ENCODE measurements at places on chromosomes 16 and 17.

DNA sequence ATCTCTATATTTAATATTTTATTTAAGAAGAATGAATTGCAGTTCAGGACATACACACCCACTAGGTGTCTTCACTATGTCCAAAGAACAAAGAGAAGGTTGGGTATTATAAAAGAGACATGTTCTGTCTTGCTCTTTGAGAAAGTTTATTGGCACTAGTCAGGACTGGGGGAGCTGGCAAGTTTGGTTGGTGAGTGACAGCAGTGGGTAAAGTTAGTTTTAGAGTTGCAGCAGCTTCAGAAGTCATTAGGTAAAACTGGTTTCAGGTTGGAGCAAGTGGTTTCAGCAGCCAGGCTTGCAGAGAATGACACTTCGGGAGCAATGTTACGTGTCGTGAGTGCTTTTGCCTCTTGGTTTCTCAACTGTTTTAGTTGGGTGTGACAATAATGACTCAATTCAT lies 142.2 kb upstream of the HS3ST3A1 start:
- no peak for DNase-seq
- H3K27ac ChIP-seq: no peak overlapping the region
- peaks cover 8% of the 10 kb centered on the region for H3K27me3 ChIP-seq
- H3K36me3 ChIP-seq: no peaks in the 10 kb centered on the region
- H3K4me1 ChIP-seq: no peaks in the 10 kb centered on the region

DNA sequence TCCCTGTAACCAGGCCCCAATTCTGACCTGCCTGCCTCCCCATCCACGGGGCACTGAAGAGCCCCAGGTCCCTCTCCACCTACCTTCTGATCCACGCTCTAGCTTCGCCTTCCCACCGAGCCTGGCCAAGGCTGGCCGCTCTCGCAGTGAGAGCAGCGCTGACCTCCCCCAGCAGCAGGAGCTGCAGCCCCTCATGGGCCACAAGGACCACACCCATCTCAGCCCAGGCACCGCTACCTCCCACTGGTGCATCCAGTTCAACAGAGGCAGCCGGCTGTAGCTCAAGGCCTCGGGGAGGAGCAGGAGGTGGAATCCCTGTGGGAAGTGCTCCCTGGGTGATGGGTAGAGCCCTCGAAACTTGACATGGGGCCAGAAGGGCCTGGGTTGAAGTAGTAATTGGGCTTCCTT lies 8.4 kb upstream of the PLEKHG4 start:
- no peaks in the 10 kb centered on the region for H3K27me3 ChIP-seq
- H3K36me3 ChIP-seq: peaks cover 16% of the 10 kb centered on the region
- peaks cover 3% of the 10 kb centered on the region for H3K4me1 ChIP-seq
- no peak overlapping the region for H3K4me3 ChIP-seq
- no peak for DNase-seq
- no peak overlapping the region for H3K27ac ChIP-seq

DNA sequence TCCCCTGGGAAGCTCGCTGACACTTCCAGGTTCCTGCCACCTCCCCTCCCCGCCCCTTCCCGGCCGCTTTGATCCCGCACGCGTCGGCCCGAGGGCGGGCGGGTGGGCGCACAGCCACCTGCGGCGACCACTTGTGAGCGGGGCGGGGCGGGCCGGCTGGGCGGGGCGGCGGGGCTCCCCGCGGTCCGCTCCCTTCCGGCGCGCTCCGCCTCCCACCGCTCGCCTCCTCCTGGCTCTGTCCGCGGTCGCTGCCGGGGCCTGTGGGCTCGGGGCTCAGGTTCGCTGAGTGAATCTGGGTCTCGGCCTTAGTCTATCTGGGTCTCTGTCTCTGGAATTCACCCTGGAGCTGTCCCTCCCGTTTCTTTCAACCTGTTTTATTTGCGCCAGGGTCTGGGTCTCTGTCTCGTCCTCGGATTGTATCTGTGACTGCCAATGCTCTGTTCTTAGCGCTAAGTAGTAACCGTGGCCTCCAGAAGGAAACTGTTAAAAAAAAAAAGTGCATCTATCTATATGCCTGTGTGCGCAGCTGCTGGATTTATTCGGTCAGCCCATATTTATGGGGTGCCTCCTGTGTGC lies 2.7 kb upstream of the HES7 start:
- peak overlapping the region; percentile 58 for H3K27ac ChIP-seq
- peaks cover 37% of the 10 kb centered on the region for H3K27me3 ChIP-seq
- peak overlapping the region; percentile 82 for H3K4me3 ChIP-seq
- peaks cover 50% of the 10 kb centered on the region for H3K4me1 ChIP-seq
- no peaks in the 10 kb centered on the region for H3K36me3 ChIP-seq
- DNase-seq: peak; percentile 79

GRCh38 chr16:70490261-70490660 lies 33.1 kb downstream of the COG4 start:
- H3K4me1 ChIP-seq: peaks cover 16% of the 10 kb centered on the region
- no peak overlapping the region for H3K27ac ChIP-seq
- H3K36me3 ChIP-seq: peaks cover 43% of the 10 kb centered on the region
- no peak overlapping the region for H3K4me3 ChIP-seq

- H3K36me3 ChIP-seq: peaks cover 98% of the 10 kb centered on the region
- peak; percentile 54 for DNase-seq
- peak overlapping the region; percentile 90 for H3K27ac ChIP-seq
- peaks cover 85% of the 10 kb centered on the region for H3K4me1 ChIP-seq
- H3K4me3 ChIP-seq: no peak overlapping the region
Measured at GRCh38 chr17:49817993-49818392, 29.5 kb downstream of the KAT7 start.

DNA sequence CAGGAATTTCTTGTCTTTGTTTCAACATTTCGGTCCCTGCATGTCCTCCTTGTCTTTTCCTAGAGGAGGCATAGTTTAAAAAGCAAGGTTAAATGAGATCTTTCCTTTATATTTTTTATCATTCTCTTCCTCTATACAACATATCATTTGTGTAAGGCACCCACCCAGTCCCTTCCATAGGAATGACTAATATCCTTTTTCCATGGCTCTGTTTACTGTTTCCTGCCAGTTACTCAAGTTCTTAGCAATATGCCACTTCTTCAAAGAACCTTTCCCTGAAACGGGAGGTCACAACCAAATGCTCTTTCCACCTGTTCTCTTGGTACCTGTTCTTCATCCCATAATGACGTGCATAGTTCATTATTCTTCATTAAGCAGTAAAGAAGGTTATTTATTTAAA lies 1237.1 kb upstream of the GOT2 start:
- H3K4me1 ChIP-seq: no peaks in the 10 kb centered on the region
- no peak for DNase-seq
- H3K27me3 ChIP-seq: no peaks in the 10 kb centered on the region
- no peaks in the 10 kb centered on the region for H3K36me3 ChIP-seq
- H3K4me3 ChIP-seq: no peak overlapping the region

DNA sequence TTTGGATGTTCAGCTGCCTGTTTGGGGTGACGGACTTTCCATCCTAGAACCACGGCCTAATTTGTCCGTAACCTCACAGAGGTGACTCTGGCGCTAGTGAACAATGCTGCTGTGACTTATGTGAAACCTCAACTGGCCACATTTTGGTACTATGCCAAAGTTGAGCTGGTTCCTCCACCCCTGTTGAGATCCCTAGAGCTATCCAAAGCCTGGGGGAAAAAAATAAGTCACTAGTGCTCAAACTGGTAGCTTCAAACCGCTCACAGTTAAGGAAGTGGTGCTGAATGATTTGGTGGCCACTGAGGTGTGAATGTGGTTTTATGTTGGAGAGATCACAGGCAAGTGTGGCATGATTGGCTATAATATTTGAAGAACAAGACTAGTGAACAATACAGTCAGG lies 11.3 kb upstream of the TUBG2 start:
- no peak for DNase-seq
- no peaks in the 10 kb centered on the region for H3K4me1 ChIP-seq
- peaks cover 6% of the 10 kb centered on the region for H3K27me3 ChIP-seq
- H3K36me3 ChIP-seq: no peaks in the 10 kb centered on the region
- H3K4me3 ChIP-seq: no peak overlapping the region

- peaks cover 7% of the 10 kb centered on the region for H3K4me1 ChIP-seq
- H3K27me3 ChIP-seq: no peaks in the 10 kb centered on the region
- H3K36me3 ChIP-seq: peaks cover 34% of the 10 kb centered on the region
- no peak for DNase-seq
- H3K27ac ChIP-seq: no peak overlapping the region
Measured at GRCh38 chr17:795276-795675, 13.1 kb downstream of the MRM3 start.

GRCh38 chr17:77164483-77165091 lies 23.8 kb downstream of the SEC14L1 start:
- no peak for DNase-seq
- peaks cover 50% of the 10 kb centered on the region for H3K4me1 ChIP-seq
- H3K36me3 ChIP-seq: peaks cover 61% of the 10 kb centered on the region
- no peaks in the 10 kb centered on the region for H3K27me3 ChIP-seq

DNA sequence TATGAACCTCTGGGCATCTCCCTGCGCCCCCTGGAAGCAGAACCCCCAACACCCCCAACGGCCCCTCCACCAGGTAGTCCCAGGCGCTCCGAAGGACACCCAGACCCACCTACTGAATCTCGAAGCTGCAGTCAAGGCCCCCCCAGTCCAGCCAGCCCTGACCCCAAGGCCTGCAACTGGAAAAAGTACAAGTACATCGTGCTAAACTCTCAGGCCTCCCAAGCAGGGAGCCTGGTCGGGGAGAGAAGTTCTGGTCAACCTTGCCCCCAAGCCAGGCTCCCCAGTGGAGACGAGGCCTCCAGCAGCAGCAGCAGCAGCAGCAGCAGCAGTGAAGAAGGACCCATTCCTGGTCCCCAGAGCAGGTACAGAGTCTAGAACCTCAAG lies 1.5 kb downstream of the BCL6B start:
- no peak for DNase-seq
- peaks cover 11% of the 10 kb centered on the region for H3K27me3 ChIP-seq
- H3K4me1 ChIP-seq: peaks cover 34% of the 10 kb centered on the region
- no peak overlapping the region for H3K4me3 ChIP-seq
- peak overlapping the region; percentile 22 for H3K27ac ChIP-seq

GRCh38 chr17:28956112-28956511 lies 4.8 kb upstream of the PHF12 start:
- no peak overlapping the region for H3K27ac ChIP-seq
- no peaks in the 10 kb centered on the region for H3K4me1 ChIP-seq
- DNase-seq: peak; percentile 15
- H3K4me3 ChIP-seq: no peak overlapping the region

- no peaks in the 10 kb centered on the region for H3K36me3 ChIP-seq
- H3K27me3 ChIP-seq: no peaks in the 10 kb centered on the region
- no peaks in the 10 kb centered on the region for H3K4me1 ChIP-seq
- H3K4me3 ChIP-seq: no peak overlapping the region
Measured at GRCh38 chr17:78458736-78459335, 80.4 kb downstream of the PGS1 start.

DNA sequence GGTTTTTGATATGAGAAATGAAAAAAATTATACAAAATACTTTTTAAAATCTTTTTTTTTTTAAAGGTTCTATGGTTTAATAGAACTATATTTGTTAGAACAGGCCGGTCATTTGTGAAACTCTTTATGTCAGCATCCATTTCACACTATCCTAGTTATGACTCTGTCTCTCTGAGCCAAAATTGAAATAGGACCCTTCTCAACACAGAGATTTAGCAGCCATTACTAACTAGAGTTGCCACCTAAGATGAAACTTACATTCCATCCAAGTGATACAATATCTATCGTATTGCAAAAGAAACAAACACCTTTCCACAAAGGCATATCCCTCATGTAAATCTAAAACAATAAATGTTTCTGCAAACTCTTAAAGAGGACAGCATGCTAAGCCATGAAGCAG lies 249.8 kb downstream of the CDH11 start:
- no peak overlapping the region for H3K27ac ChIP-seq
- DNase-seq: no peak
- H3K27me3 ChIP-seq: no peaks in the 10 kb centered on the region
- no peaks in the 10 kb centered on the region for H3K4me1 ChIP-seq
- no peak overlapping the region for H3K4me3 ChIP-seq
- H3K36me3 ChIP-seq: no peaks in the 10 kb centered on the region

GRCh38 chr17:42016411-42016831 lies 818 bp downstream of the DNAJC7 start:
- peaks cover 62% of the 10 kb centered on the region for H3K36me3 ChIP-seq
- no peaks in the 10 kb centered on the region for H3K27me3 ChIP-seq
- H3K4me3 ChIP-seq: peak overlapping the region; percentile 97
- DNase-seq: no peak

DNA sequence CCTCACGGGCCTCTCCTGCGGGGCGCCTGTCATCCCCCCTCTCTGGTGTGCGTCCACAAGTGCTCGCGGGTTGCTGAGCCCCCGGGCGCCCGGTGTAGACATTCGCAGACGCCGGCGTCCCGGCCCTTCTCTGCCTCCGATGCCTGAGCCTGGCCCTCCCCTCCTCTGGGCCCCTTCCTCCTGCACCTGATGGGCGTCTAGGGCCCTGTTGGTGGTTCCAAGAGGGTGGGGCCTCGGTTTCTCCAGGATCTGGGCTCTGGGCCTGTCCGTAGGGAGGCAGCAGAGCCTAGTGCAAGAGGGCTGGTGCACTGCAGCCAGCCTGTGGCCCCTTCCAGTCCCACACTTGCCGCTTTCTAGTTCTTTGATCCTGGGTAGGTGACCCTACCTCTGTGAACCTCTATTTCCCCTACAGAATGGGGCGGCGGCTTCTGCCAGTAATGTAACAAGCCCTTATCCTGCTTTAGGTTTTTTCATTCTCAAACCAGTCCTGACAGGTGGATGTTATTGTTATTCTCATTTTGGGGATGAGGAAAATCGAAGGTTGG lies 623 bp downstream of the E4F1 start:
- peaks cover 23% of the 10 kb centered on the region for H3K4me1 ChIP-seq
- peak overlapping the region; percentile 86 for H3K4me3 ChIP-seq

DNA sequence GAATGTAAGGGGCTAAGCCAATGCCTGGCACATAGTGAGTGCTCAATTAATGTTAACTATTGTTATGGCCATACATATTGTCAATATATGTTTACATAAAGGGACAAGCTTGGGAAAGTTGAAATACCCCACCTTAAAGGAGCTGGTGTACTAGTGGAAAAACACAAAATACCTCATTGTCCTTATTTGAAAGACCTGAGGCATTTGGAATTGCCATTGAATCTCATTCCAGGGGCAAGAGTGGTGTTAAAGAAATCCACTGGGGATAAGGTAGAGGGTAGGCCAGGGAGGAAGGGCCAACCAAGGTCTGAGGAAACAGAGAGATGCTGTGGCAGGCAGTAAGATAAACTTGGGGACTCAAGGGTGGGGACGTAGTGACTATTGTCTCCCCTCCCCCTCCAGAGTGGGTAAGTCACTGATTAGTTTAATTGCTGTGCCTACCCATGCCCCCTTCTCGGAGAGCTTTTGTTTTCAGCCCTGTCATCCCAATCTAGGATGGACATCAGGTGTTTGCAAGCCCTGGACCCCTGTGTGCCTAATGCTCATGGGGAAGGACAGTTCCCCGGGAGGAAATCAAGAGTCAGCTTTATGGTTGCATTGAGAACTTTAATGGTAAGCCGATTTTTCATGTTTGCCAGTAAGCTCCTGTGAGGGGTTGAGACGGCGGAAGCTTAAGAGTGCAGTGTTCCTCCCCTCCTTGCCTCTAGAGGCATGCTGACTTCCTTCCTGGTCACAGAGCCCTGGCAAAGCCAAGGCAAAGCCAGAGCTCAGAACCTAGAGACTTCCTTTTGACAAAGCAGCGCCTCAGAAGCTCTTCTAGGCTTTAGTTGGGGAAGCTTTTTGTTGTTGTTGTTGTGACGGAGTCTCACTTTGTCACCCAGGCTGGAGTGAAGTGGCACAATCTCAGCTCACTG lies 2.5 kb upstream of the HEATR9 start:
- peaks cover 37% of the 10 kb centered on the region for H3K4me1 ChIP-seq
- no peak for DNase-seq
- H3K27me3 ChIP-seq: no peaks in the 10 kb centered on the region
- peak overlapping the region; percentile 57 for H3K27ac ChIP-seq

- peaks cover 30% of the 10 kb centered on the region for H3K4me1 ChIP-seq
- H3K36me3 ChIP-seq: no peaks in the 10 kb centered on the region
- H3K27ac ChIP-seq: no peak overlapping the region
- peaks cover 49% of the 10 kb centered on the region for H3K27me3 ChIP-seq
- no peak for DNase-seq
Measured at GRCh38 chr17:42424991-42425610, 2.0 kb upstream of the CAVIN1 start.
